ENCODE measurements at places on chromosomes 5 and 9.

GRCh38 chr9:4640027-4640426 lies 22.1 kb upstream of the PLPP6 start:
- peak; percentile 36 for DNase-seq

- no peak for DNase-seq
These were observed 239.0 kb downstream of the SYK start for GRCh38 chr9:91040371-91041215.

- DNase-seq = no peak
These were observed 23.4 kb downstream of the LARP1 start for GRCh38 chr5:154778534-154778933.

DNA sequence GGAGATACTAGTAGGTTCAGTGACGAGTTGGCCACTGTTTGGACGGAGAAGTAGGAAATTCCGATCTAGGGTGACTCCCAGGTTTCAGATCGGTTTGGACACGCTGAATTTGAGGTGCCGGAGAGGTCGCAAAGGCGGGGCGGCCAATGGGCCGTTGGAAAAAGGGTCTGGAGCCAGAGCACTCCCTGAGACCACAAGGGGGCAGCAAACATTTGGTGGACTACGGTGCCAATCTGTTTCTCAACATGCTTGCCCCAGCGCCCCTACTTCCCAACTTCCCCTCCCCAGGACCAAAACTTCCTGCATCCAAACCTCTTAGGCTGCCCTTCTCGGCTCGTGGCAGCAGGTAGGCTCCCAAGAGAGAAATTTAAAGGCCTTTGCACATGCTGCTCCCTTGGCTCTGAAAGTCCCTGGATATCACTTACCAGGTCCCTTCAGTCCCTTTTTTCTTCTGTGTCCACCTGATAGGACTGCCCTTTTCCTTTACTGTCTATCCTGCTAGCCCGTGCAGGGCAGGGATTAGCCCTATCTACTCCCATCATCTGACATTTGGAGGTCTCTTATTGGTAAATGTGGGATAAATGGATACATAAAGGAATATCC lies 992 bp upstream of the RPP25L start:
- peak; percentile 74 for DNase-seq

GRCh38 chr5:17697671-17698070 lies 63.4 kb downstream of the TAF11L14 start:
- no peak for DNase-seq

DNA sequence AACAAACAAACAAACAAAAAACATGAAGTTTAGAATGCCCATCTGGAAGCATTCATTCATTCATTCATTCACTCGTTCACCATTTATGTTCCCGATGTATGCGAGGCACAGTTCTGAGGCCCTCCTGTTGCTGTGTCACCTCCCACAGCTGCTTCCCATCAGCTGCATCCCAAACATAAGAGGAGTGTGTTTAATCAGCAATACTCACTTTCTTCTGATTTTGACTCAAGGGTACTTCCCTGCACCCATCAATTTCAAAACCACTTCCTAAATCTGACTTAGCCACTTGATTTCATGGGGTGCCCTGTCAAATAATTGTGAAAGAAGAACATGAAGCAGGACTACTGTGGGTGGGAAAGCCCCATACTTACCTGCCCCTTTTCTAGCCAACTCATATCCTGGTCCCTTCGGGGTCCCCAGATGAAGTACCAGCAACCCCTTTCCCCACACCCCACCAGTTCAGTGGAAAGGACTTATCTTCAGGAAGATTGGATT lies 128.0 kb upstream of the IL12B start:
- DNase-seq = no peak

All from HAP-1 (cell line).